ENCODE measurements at places on chromosomes 6 and 20.

DNA sequence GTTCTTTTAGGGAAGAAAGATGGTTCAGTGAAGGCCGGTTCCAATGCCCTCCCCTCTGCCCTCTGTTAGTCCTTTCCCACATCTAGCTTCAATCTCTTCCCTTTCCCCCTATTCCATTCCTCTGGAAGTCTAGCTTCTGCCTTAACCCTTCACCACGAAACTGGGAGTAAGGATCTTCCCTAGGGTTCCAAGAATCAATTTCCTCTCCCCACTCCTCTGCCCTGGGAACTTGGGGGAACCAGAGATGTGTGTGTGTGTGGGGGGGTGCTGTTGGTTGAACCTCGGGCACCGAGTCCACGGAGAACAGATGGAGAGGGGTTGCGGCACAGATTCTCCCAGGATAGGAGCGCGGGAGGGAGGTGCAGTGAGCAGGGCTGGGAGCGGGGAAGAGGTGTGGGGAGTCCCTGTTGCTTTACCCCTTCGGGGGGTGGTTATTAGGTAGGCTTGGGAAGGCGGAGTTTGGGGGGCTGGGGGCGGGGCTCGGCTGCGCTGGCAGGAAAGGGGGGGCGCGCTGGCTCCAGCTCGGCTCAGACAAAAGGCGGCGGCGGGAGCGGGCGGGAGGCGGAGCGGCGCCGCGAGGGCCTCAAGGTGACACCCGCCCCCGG lies at the start of gene TMEM151B:
TSS of gene TMEM151B (plus strand) at position 530 of the 605 bp plus-strand sequence. CDS start 293 bp downstream, outside the sequence.
- DNase-seq = no peak

GRCh38 chr6:34317882-34318498 lies 69.2 kb upstream of the SMIM29 start:
- no peak for DNase-seq

GRCh38 chr6:128069188-128069587 lies 168.3 kb upstream of the THEMIS start:
- no peak for DNase-seq

DNA sequence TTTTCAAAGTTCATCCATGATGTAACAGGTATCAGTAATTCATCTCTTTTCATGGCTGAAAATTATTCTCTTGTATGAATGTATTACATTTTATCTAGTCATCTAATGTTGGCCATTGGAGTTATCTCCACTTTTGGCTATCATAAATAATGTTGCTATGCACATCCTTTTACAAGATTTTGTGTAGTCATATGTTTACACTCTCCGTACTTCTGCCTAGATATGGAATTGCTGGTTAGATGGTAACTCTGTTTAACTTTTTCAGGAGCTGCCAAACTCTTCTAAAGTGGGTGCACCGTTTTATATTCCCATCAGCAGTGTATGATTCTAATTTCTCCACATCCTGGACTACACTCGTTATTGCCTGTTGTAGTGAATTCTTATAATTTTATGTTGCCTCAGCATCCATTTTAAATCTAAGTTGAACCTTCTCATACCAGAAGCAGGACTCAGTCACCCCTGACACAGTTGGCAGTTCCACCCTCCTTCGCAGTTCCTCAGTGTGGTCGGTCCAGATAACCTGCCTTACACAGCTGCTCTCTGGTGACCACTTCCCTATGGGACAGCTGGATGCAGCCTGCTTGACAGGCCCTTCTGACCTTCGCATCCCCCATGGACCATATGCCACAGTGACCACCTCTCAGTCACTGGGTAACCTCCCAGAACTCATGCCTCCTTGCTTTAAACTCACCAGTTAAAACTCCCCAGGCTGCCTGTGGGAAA lies 33.9 kb downstream of the KIZ start:
- DNase-seq = no peak

GRCh38 chr6:27743787-27744186 lies 168.4 kb downstream of the OR2B2 start:
- DNase-seq = no peak

DNA sequence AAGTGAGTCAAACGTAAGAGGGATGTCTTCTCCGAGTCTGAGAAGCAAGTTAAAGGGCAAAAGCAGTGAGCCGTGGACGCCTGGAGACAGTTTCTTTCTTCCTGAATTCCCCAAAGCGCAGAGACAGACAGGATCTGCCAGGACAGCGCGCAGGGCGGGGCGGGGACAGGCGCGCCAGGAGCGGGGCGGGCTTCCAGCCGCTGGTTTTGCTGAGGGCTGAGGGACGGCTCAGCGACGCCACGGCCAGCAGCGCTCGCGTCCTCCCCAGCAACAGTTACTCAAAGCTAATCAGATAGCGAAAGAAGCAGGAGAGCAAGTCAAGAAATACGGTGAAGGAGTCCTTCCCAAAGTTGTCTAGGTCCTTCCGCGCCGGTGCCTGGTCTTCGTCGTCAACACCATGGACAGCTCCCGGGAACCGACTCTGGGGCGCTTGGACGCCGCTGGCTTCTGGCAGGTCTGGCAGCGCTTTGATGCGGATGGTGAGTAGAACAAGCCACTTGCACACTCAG lies at the start of gene SCGN:
TSS of gene SCGN (plus strand) at position 209 of the 509 bp plus-strand sequence. CDS start at position 398, 189 bp downstream.
- DNase-seq = peak; percentile 34

DNA sequence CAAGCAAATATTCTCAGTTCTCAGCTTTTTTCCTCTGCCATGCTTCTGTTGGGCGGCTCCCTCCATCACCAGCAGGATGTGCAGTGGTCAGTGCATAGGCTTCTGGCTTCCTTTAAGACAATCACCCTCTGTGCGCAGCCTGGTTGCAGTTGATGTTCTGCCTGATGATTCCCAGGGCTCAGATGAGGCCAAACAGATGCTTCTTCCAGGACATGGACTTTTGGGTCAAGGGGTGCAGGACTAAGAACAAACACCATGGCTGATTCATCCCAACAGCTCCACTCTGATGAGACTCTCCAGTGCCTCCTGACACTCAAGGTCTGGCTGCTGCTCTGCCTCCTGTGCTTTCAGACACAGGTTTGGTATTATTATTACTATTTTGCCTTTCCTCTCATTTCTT lies 554.8 kb upstream of the CDH4 start:
- DNase-seq = no peak

- DNase-seq = peak; percentile 28
Measured at GRCh38 chr20:38569747-38570525, 11.1 kb upstream of the ADIG start.

DNA sequence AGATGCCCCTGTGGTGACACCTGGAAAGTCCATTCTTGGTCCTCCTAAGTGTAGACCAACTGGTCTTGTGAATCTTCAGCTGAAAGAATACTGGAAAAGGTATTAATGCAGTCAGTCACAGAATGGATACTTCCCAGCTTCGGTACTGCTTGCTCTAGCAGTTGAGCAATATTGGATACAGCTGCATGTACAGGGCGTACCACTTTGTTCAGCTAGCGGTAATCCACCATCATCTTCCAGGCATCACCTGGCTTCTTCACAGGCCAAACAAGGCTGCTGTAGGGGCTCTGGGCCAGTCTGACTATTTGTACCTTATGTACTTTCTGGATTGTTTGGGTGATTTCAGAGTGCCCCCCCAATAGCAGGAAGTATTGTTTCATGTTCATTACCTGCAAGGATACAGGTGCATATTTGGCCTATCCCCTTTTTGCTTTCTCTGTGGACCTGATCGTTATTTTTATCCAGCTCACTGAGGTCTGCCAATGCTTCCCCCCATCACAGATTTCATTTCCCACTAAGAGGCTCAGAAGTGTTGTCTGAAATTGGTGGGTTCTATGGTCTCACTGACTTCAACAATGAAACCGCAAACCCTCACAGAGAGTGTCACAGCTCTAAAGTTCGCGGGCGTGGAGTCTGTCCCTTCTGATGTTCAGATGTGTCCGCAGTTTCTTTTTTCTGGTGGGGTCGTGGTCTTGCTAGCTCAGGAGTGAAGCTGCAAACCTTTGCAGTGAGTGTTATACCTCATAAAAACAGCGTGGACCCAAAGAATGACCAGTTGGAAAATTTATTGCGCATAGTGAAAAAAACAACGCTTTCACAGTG lies 52.2 kb downstream of the TRIM27 start:
- no peak for DNase-seq

DNA sequence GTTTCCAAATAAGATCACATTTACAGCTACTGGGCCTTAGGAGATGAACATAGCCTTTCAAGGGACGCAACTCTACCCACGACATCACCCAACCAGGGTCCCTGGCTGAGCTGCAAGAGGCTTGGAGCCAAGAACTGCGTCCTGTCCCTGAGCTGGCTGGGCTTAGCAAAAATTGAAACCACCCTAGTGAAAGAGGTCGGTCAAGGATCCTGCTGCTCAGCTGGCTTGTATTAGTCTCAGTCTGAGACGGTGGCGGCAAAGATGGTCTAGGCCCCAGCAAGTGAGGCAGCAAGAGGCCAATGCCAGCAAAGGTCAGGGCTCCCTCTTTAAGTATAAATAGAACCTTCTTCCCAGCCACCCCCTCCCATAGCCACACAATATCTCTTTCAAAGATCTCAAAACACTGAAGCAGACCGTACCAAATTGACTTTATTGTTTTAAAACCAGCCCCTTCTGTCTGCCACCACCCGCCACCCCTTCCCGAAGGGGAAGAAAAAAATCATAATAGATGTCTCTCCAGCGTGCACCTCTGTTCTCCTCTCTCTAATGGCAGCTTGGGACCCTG lies 140.5 kb downstream of the EYA2 start:
- DNase-seq = no peak

DNA sequence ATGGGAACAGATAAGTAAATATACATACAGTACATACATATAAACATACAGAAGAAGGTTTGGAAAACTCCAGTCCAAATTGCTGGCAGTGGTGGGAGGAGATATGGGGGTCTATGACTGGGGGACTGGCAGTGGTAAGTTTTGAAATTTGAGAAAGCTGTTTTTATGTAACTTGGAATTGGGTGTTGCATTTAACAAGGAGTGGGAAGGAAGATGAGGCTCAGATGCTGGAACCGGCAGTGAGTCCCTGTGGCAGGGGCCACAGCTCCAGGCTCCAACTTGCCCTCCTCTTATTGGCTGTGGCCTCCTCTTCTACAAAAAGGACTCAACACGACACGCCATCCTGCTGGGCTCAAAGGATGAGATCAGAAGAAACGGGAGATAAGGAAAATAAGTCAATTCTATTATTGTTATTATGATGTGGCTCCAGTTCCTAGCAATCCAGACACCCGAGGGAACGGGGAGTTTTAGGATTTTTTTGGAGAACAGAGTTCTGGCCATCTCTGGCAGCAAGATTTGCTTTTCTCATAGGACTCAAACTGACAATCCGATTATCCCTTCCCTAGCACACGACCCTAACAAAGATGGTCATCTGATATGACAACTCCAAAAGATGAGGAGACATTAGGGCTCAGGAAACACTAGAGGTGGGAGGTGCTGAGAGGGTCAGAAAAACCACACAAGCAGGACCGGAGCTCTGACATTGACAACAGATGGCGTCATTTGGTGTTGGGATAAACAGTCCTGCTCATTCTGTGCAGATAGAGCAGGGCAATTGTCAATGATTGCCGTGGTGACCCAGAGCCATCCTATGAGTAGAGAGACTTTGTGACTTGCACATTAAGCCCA lies 6.0 kb upstream of the TGM2 start:
- DNase-seq = no peak

GRCh38 chr6:16108921-16109658 lies 19.8 kb upstream of the MYLIP start:
- DNase-seq = no peak

DNA sequence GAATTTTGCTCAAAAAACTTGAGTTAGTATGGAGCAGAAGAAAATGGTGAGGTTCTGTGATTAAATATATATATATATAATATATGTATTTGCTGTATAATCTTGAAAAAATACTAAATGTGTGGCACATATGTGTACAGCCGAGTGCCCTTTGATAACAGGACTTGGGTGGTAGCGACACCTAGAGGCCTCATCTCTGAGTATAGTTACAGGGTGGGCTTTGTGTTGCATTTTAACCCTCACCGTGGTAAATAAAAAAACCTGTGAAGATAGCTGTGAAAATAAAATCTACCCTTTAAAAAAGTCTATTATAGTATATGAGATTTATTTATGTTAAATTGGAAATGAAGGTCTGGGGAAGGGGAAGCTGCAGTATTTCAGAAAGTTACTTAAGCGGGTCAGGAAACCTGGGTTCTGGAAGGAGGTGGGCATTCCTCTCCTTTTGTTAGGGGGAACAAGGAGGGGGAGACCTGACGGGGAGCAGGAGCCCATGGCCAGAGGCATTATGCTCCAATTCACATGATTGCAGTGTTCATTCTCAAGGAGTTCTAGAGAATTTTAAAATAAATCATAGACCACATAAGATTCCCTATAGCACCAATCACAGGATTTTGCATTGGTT lies 82.7 kb downstream of the SH3BGRL2 start:
- DNase-seq = peak; percentile 37

DNA sequence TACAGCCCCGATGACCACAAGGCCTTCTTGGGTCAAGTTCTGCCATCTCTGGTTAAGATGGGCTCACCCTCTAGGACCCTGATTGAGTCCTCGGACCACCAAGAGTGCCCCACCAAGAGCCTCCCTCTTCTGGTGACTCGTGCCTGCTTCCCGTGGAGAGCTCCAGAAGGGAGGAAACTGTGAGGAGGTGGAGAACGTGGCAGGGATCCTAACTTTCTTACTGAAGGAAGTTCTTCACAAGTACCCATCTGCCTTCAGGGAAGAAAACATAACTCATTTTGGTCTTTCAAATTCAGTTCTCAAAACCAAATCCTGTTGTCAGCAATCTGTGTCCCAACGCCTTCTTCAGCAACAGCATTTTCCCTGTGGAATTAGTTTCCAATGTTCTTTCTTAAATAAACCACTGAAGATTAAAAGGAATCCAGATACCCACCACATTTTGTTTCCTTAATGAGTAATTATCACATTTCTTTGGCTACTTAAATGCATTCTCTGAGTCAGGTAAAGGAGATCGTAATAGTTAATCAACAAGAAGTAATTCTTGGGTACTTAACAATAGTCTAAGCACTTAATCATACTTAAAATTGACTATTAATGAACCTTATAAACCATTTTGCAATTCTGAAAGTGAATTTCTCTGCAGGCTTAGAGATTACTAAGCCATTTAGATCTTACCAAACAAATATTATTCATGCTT lies 185.8 kb upstream of the SGK1 start:
- no peak for DNase-seq

DNA sequence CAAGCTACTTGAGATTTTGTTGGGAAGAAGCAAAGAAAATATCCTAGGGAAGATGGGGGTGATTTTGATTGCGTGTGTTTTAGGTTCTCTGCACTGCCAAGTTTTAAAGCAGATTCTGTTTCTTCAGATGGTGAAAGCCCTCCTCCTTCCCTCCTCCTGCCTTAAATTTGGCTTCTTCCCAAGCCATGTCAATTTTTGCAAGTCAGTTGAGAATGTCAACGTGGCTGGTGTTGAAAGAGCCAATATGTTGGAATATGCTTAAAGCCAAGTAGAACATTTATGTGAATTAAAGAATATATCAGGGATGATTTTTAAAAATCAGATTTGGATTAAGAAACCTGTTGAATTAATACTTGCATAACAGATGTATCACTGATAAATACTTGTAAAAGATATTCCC lies 270.8 kb downstream of the ARID1B start:
- DNase-seq = no peak

- DNase-seq = no peak
Measured at GRCh38 chr6:24032896-24033688, 92.9 kb upstream of the NRSN1 start.

GRCh38 chr6:118709859-118710350 lies 58.5 kb upstream of the CEP85L start:
- DNase-seq = peak; percentile 95

- no peak for DNase-seq
Measured at GRCh38 chr20:198225-198624, 8.7 kb upstream of the DEFB128 start.
